ENCODE measurements at places on chromosomes 13 and 19.
A peak's percentile ranks its signal among the peaks of the same experiment; 100 is the strongest.

- no peak for DNase-seq
These were observed 24.9 kb downstream of the MPND start for GRCh38 chr19:4368128-4368820.

- no peak for DNase-seq
These were observed 80.3 kb upstream of the UQCRFS1 start for GRCh38 chr19:29293292-29293691.

- no peak for DNase-seq
These were observed 29.0 kb downstream of the BTBD2 start for GRCh38 chr19:1986357-1987162.

DNA sequence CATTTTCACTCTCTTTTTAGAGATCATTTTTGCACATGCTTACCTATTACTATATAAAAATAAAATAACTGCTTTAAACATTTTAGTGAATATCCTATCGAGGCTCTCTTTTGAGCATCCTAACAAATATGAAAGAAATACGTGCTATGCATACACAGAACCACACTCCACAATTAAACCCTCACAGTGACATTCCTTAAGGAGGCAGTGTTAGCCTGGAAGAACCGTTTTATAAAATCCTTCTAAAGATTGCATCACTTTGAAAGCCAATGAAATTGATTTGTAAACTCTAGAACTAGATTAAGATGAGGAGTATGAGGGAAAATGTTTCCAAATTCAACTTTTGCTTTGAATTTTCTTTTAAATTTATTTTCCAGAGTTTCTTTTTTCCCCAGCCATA, 11.1 kb upstream of the ENOX1 start:
- no peak for DNase-seq

DNA sequence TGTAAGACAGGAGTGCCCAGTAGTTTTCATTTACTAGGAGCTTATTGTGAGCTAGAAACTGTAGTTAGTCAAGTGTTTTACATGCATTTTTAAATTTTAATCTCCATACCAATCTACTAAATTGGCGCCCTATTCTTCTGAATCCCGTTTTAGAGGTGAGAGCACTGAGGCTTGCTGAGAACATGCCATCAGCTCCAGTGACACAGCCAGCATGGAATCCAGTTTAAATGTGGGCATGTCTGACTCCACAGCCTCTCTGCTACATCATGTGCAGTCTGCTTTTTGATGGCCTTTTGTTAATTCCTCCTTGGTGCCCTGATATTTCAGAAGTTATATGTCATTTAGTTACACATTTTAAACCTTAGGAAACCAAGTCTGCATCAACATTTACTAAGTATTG, 325.4 kb downstream of the DLEU7 start:
- no peak for DNase-seq

GRCh38 chr13:30510811-30511371, 45.2 kb upstream of the HMGB1 start:
- no peak for DNase-seq

GRCh38 chr13:103537616-103538015, 471.4 kb upstream of the SLC10A2 start:
- no peak for DNase-seq

GRCh38 chr13:49976314-49977258, 20.3 kb upstream of the TRIM13 start:
- peak; percentile 66 for DNase-seq

DNA sequence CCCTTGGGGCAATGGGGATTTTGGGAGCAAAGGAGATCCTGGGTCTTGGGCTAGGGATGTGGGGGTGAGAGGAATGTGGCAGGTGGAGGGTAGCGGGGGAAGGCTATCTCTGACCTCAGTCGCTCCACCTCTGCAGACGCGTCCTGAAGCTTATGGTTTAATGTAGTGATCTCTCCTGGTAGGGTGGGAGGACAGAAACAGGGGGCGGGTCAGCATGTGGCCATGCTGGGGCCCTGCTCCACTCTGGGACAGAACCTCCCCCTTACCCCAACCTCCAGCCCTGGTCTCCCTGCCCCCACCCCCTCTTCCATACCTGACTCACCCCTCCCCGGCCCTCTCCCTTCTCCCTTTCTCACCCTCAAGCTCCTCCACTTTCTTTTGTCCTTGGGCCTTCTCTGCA, 1.4 kb downstream of the BST2 start:
- no peak for DNase-seq

- DNase-seq: no peak
These were observed 24.2 kb downstream of the FXYD5 start for GRCh38 chr19:35178701-35179100.

DNA sequence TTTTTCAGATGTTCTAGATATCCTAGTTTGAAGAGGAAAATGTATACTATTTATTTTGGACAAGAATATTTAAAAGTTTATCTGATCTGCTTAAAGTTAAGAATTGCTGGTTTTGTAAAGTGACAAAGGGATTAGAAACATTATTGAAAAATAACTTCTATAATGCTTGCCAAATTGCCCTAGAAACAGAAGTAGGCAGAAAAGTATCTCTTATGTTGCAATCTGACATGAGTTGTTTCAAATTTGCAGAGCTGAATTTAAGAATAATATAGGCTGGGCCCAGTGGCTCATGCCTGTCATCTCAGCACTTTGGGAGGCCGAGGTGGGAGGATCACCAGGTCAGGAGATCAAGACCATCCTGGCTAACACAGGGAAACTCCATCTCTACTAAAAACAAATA, 777.1 kb downstream of the LIG4 start:
- DNase-seq: no peak

- DNase-seq: no peak
These were observed 902.2 kb downstream of the GPC5 start for GRCh38 chr13:92300651-92301050.

GRCh38 chr19:5154799-5155426, 185.7 kb downstream of the PTPRS start:
- no peak for DNase-seq

Measured in NCI-H748 treated with DMSO at 0.1 percent for 48 hours (cell line).